ENCODE measurements at places on chromosomes 6 and 20. TPM values are rescaled to one million over a fixed set of nuclear protein-coding genes. Genes with fewer than 3 reads are reported as not detected.

GRCh38 chr20:58433029-58433647 is 44.1 kb downstream of the VAPB start:
- no peak for DNase-seq

DNA sequence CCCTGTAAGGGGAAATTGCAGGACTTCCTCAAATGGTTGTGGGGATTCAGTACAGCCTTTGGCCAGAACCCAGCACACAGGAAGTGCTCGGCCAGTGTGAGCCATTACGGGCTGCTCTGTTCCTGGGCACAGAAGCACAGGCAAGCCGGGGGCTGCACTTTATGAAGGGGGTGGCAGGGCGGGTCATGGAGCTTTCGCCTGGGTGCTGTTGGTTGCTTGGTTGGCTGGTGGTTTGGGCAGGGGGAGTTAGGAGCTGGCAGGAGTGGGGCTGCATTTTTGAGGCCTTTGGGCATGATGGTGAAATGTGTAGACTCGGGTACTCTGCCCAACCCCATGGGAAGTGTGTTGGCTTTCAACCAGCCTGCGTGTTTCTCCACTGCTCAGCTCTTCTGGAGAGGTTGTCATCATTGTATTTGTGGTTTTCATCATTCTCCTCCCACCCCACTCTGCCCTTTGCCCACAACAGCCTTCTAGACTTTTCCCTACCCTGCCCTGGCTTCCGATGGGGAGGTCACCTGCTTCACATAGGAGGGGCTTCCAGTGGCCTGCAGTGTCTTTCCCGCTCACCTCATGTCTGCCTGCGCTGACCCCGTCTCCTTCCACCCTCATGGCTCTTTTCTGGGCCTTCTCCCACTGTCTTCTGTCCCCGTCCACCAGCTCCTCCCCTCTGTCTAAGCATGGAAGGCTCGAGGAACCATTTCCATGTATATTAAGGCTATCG is 16.1 kb upstream of the RBM38 start:
- no peak for DNase-seq

GRCh38 chr6:145963216-145964068 is 716 bp downstream of the SHPRH start:
- DNase-seq, result peak; percentile 55

GRCh38 chr6:117233145-117233544 is 32.2 kb upstream of the VGLL2 start:
- no peak for DNase-seq

GRCh38 chr6:107248147-107248546 is 132.8 kb upstream of the BEND3 start:
- no peak for DNase-seq

DNA sequence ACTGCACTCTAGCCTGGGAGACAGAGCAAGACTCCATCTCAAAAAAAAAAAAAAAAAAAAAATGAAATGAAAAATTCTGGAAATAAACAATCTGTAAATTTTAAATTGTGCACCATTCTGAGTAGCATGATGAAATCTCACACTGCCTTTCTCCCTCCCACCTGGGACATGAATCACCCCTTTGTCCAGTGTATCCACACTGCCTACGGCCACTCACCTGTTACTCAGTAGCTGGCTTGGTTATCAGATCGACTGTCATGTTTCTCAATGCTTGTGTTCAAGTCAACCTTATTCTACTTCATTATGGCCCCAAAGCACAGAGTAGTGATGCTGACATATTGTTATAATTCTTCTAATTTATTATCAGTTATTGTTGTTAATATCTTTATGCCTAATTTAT is 58.7 kb upstream of the MTHFD1L start:
- DNase-seq, result no peak

The PFDN6 gene
- polyA plus RNA-seq, result 70.4 TPM

The LAMA2 gene
- polyA plus RNA-seq, result 33.6 TPM

The C6orf15 gene
- polyA plus RNA-seq, result not detected

The RIPOR2 gene
- 8.4 TPM for polyA plus RNA-seq
